ENCODE measurements at places on chromosomes 11 and 22.

GRCh38 chr11:8283465-8284230, 20.0 kb upstream of the LMO1 start:
- DNase-seq = no peak

GRCh38 chr11:92960886-92961285, 8.6 kb upstream of the MTNR1B start:
- DNase-seq = no peak

DNA sequence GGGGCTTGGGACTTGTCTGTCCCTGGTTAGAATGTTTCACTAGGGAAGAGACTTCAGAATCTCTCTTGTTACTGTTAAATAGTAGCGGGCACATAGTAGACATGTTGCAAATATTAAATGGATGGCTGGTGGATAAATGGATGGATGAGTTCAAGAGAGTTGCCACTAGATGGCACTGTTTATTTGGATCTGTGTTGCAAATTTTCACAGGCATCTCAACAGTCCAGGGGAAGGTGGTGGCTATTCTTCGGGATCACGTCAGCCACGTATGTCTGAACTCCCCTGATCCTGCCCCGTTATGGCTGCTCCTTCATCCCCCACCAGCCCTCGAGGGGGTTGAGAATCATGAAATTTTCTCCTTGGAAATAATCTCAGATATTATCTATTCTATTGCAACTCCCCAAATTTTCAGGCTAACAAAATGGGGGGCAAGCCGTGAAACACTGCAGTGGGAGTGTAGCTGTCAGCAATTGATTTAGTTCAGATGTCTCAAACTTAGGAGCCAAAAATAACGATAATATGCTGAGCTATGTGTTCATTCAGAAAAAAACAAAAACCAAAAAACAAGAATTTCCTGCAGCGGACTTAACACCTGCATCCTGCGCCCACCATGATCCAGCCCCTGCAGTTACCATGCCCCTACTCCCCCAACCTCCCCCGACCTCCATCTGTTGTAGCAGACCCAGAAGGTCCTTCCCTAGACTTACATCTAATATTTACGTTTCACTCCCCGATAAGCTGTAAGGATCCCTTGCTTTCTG, 29.1 kb upstream of the BIRC3 start:
- DNase-seq = peak; percentile 32

GRCh38 chr11:126124231-126124661, 61.6 kb upstream of the CDON start:
- no peak for DNase-seq

DNA sequence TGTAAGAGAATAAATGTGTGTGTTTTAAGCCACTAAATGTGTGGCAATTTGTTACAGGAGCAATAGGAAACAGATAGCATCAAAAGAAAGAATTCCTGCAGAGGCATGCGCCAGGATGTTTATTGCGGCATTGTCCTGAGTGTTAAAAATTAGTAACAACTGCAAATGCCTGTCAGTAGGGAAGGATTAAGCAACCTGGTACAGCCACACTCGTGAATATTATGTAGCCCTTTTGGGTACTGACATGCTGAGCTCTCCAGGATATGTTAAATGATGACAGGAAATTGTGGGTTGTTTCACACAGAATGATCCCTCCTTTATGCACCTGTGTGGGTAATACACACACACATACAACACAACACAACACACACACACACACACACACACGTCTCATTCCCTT, 69.7 kb upstream of the MYOD1 start:
- no peak for DNase-seq

DNA sequence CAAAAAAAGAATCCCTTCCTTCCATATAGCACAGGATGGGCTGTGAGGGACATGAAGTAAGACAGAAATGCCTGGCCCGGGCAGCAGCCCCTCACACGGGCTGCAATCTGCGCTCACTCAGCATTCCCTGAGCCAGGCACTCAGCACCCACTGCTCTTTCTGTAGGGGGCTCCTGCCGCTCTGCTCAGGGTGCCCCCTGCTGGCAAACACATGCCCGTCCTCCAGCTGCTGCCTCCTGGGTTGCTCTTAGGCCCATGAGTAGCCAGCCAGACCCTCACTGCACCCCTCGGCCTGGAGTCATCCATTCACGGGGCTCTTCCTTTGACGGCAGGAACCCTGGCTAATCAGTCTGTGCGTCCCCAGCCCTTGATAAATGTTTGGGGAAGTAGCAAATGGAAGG, 6.9 kb downstream of the MCAT start:
- peak; percentile 32 for DNase-seq

DNA sequence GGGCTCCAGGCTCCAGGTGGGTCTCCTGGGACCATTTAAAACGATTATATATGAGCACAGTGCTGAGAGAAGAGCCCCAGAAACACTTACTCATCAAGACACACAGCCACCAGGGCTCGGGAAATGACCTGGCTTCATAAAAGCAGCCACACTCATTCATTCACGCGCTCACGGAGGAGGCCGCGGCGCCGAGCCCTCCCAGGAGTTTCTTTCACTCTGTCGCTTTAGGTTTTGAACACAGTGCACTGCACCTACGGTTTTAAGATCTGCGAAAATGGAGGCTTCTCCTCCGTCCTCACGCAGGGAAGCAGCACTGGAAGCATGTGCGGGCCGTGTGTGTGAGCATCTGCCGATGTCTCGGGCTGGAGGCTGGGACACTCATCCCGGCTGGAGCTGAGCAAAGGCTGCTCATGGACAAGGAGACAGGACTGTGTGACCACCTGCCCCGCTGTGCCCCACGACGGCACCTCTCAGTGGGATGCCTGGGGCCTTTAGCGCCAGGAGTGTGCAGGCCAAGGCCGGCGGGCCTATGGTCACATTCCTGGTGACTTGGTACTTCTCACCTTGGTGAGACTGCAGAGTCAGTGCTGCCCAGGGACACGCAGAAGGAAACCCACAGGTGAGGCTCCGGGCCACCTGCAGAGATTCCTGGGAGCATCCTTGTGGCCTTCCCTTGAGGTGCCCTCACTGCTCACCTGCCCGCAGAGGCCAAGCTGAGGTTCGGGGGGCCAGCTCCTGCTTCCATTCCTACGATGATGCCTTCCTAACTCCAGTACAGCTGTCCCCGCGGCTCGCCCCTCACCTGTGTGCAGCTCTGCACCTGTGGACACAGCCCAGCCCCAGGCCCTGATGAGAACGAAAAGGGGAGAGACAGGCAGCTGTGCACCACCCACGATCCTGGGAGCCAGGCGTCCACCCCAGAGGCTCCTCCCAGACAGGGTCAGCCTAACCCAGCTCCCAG, 872.0 kb downstream of the BRD1 start:
- no peak for DNase-seq

DNA sequence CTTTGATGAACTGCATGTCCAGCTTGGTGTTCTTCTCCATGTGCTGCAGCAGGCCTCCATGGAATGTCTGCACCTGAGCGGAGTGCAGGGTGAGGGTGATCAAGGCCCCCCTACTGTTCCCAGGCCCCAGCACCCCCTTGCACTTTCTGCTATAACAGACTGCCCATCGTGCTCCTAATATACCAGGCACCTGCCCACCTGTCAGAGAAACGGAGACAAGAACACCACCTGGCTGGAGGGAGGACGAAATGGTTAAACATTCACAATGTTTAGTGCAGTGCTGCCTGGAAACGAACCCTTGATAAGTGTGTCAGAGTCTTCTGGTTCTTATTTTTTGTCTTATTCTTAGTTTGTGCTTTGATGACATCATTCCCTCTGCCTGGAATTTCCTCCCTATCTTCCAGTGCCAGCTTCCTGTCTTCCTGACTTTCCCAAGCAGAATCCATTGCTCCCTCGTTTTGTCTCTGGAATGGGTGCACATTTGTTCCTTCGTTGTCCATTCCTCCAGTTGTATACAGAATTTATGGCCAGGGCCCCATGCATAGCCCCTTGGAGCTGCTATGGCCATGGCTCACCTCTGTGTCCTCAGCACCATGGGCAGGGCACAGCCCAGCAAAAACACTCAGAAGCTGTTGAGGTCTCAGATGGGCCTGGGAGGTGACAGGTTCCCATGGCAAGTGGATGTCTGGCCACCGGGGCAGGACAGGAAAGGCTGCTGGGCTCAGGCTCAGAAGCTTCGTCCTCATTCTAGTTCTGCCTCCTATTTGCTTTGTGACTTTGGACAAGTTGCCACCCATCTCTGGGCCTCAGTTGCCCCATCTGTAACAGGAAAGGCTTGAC, 11.9 kb downstream of the BAIAP2L2 start:
- DNase-seq = no peak

GRCh38 chr22:12697441-12697840, 2830.6 kb upstream of the OR11H1 start:
- DNase-seq = no peak

DNA sequence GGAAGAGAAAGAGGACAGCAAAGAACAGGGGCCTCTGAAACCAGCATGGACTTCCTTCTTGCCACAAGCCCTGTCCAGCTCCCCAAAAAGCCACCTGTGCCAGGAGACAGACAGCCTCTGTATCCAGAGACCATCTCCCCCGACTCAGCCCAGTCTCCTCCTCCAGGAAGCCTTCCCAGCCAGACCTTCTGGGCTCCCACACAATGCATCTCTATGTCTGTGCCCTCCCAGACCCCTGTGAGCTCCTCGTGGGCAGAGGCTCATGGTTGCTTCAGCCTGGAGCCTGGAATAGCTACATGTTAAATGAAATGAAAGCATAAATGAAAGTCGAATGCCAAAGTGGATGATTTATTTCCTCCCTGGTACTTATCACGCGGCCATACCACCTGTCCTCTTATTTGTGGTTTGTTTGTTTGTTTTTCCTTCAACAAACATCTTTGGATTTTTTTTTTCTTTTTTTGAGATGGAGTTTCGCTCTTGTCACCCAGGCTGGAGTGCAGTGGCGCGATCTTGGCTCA, 7.3 kb upstream of the ARAP1 start:
- no peak for DNase-seq

- DNase-seq = no peak
Observed at GRCh38 chr22:37285937-37286336, 3.6 kb downstream of the CYTH4 start.

- no peak for DNase-seq
Observed at GRCh38 chr11:230431-230830, 5.7 kb downstream of the SIRT3 start.

- no peak for DNase-seq
Observed at GRCh38 chr11:27083241-27083640, 42.6 kb downstream of the BBOX1 start.

- DNase-seq = no peak
Observed at GRCh38 chr11:532986-533585, 2.3 kb downstream of the HRAS start.

- DNase-seq = no peak
Observed at GRCh38 chr11:92384358-92384757, 159.7 kb downstream of the FAT3 start.

- DNase-seq = no peak
Observed at GRCh38 chr11:120747850-120748814, 236.6 kb downstream of the GRIK4 start.

- no peak for DNase-seq
Observed at GRCh38 chr11:109870297-109870696, 222.9 kb upstream of the ZC3H12C start.

DNA sequence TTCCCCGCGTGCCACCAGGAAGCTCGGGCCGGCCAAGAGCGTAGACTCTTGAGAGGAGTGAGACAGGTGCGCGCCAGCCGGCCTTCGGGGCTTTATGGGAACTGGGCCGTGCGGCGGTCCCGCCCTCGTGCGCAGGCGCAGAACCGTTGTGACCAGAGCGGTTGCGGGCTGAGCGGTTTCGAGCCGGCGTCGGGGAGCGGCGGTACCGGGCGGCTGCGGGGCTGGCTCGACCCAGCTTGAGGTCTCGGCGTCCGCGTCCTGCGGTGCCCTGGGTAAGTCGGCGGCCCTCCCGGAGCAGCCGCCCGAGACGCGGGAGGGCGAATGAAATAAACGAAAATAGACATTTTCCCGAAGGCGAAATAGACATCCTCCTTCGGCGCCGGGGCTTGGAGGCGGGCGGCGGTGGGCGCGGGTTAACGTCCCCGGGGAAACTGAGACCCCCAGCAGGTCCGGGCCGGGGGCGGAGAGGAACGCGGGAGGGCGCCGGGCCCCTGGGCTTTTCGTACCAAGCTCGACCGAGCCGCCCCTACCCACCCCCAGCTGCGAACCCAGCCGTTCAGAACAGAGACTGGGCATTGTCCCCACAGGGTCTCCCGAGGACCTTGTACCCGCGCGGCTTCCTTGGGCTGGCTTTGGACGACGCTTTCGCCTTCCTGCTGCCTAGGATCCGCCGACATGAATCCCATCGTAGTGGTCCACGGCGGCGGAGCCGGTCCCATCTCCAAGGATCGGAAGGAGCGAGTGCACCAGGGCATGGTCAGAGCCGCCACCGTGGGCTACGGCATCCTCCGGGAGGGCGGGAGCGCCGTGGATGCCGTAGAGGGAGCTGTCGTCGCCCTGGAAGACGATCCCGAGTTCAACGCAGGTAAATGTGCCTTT, at the start of gene ASRGL1:
Gene ASRGL1 (plus strand): TSS at position 146 of the 879 bp plus-strand sequence. CDS start 530 bp downstream, at position 676.
- DNase-seq = peak; percentile 50

DNA sequence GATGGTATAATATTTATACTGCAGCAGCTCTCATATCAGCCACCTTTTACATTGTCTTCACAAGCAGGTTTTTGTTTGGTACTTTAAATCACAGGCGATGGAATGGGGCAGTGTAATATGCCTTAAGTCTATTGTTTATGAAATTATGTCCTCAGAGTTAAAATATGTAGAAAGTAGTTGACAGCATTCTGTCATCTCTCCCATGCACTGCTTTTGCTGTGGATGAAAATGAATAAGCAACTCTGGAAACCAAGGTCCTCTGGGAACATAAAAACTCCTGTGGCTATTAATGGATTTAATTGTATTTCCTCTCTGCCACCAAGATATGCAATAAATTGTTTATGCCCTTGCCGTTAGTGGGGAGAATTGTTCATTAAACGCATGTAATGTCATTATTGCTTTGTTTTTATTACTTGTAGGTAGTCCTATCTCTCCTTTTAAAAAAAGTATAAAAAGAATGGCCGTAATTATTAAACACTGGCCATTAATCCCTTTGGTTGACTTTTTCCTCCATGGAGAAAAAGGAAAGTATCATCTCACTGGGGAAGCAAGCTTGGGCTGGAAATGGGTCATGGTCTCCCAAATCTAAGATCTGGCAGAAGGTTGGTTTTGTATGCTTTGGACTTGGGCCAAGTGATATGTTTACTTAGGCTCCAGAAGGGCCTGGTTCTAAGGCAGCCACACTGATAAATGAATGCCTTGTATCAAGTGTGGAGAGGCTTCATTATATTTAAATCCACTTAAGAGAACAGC, 13.1 kb downstream of the PACS1 start:
- no peak for DNase-seq

- no peak for DNase-seq
Observed at GRCh38 chr22:27107386-27107785, 450.0 kb downstream of the MIAT start.

GRCh38 chr11:108498046-108498815, at the start of gene POGLUT3:
Gene POGLUT3, minus strand, starts transcription at chr11:108498384. Its CDS starts 18 bp downstream, at chr11:108498366.
- DNase-seq = peak; percentile 11

DNA sequence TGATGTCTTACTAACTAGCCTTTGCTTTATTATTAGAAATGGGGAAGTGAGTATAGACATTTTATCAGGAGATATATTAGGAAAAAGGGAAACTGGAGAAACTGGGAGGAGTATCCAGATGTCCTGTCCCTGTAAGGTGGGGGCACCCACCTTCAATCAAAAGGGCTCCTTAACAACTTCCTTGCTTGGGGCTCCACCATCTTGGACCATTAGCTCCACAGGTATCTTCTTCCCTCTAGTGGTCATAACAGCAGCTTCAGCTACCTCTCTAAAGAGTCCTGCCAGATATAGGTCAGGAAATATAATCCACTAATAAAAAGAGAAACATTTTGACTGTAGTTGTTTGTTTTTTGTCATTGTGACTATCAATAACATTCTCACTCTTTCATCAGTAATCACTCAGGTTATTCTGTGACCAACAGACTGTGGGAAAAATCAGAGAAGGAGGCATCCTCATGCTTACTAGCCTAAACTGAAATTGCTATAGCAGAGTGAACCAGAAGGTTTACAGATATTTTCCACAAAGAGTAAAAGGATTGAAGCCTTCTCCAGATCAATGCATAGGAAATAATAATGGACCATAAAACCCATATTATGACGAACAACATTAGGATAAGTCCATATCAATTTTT, 10.4 kb downstream of the OR51B4 start:
- DNase-seq = no peak
